ENCODE measurements at places on chromosomes 11 and 22.
A peak's percentile ranks its signal among the peaks of the same experiment; 100 is the strongest.

DNA sequence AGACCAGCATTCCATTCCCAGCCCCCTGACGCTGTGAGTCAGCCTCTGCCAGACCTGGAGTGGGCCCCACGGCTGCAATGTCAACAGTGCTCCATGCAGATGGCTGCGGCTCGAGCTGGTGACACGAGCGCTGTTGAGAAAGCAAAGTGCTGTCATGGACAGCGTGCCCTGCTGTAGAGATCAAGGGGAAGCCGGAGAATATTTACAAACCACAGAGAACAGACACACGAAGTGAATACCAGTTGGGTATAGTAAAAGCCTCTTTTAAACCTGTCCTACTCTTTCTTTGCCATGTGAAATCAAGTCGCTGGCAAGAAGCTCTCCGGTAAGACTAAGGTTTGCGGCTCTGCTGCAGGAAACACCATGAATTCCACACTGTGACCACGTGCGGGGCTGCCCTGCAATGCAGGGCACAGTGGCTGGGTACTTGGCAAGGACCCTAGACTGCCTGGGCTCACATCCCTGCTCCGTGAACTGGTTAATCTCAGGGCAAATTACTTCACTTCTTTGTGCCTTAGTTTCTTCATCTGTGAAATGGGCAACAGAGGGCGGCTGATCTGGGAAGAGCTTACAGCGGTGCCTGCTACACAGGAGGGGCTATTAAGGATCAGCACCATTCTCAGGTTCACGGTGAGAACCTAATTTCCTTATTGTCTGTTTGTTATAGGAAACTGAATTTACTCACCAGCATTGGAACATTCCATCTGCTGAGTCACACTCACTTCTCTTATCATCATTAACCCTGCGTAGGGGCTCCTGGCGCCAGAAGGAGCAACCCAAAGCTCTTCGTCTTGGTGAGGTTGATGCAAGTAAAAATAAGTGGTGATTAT, 27.8 kb upstream of the ELFN2 start:
- peak; percentile 80 for DNase-seq

DNA sequence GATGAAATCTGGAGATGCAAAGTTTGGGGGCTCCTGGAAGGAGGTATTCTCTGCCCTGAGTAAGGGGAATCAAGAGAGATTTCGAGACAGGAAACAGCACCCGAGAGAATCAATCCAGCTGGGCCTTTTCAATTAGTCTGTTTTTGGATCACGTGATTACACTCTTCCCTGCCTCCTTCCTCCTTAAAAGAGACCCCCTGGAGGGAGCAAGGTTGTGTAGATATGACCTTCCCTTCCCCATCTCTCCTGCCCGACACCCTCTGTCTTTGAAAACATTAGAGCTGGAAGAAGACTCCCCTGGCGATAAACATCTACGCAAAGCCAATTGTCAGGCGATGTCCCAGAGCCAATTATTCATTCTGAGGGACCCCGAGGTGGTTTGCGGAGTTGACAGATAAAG, 407.9 kb downstream of the MIAT start:
- no peak for DNase-seq

DNA sequence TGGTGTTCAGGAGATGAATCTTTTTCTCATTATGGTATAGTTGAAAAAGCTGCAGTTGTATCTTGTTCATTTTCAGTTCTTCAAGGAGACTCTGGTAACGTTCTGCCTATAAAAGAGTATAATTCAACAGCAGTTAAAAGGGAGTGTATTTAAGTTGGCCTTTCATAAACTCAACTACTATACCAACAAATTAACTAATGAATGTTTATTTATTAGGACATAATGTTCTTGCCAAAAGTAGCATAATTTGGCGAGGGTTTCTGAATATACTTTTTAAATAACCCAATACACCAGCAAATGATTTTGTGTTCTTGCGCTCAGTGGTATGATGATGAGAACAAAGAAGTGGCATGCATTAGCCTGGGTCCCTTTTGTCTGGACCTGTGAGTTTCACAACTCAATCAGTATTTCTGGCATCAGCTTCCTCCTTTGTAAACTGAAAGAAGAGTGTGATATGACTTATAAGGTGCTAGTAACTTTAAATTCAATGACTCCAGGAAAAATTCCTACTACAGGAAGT, 10.9 kb downstream of the SMC1B start:
- no peak for DNase-seq

GRCh38 chr11:126841999-126842398, 158.6 kb downstream of the KIRREL3 start:
- no peak for DNase-seq

DNA sequence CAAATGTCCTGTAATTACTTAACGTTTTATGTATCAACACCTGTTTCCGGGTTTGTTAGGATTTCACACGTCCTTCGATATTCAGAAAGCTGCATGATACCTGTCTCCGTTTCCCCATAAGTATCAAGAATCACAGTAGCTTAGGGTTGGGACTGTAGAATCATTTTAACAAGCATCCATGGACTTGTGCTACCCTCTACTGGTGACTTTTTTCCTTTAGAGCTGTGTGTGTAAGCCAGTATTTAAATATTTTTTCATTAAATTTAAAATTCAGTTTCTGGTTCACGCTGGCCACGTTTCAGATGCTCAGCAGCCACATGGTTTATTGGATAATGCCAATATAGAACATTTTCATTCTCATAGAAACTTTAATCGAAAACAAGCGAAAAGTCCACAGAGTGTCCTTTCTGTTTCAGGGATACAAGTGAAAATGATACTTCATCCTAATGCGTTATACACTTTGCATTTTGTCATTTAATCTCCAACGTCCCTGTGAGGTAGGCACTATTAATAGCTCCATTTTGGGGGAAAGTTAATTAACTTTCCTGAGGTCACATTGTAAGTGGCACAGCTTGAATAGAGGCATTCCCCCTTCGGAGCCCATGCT, 61.5 kb upstream of the SLC25A18 start:
- peak; percentile 55 for DNase-seq

GRCh38 chr22:49793296-49793695, 34.4 kb downstream of the BRD1 start:
- no peak for DNase-seq

DNA sequence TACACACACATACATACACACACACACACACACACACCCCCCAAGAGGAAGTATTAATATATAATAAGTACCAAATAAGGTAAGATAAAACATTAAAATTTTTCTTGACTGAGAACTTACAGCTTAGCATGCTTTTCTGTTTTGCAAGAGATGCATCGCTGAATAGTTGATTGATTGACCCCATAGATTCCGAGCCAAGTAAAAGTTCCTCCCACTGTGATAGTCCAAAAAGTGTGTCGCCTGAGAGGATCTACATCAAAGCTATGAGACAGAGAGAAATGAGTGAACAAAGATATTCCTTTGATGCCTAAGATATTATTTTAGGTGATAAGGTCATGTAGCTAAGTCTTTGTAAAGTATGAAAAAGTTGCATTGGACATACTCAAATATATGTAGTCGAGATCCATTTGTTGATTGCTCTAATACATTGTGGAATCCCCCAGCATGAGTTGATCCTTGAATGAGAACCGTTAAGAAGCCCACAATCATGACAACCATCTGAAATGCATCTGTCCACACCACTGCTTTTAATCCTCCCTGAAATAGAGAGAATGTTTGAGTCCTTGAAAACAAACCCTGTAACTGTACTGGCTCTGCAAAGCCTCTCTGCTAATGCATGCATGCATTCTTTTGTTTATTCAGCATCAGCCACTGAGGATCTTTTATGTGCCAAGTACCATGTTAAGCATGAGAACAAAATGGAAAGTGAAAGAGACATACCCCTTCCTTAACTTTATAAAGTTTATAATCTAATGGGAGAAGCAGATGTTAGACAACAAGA, 18.3 kb downstream of the SLC5A12 start:
- no peak for DNase-seq

GRCh38 chr11:132052342-132052741, 681.9 kb downstream of the NTM start:
- DNase-seq = no peak

GRCh38 chr11:80559942-80560341, 1119.1 kb upstream of the TENM4 start:
- DNase-seq = no peak

DNA sequence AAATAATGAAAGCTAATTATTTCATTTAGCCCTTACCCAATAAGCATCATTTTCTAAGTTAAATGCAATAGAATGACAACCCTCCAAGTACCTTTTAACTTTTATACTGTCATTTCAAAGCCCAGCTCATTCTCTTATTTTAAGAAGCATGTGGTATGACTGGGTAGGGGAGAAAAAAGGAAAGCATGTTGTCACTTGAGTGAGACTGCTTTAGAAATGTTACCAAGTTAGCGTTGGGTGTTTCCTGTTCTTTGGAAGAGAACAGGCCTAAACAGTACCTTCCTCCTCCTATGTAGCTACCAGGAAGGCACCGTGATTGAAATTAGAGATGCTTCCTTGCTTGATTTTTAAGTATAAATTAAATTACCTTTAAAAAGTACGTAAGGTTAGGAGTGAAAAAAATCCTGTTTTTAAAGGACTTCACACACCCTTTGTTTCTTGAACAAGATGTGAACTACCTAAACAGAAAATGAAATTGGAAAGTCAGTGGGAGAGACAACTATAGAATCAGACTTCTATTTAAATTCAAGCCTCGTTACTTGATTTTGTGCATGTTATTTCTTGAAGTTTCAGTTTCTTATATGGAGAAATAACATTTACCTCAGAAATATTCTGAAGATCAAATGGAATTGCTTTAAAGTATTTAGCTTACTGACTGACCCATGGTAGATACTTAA, 741 bp upstream of the CNTF start:
- no peak for DNase-seq

DNA sequence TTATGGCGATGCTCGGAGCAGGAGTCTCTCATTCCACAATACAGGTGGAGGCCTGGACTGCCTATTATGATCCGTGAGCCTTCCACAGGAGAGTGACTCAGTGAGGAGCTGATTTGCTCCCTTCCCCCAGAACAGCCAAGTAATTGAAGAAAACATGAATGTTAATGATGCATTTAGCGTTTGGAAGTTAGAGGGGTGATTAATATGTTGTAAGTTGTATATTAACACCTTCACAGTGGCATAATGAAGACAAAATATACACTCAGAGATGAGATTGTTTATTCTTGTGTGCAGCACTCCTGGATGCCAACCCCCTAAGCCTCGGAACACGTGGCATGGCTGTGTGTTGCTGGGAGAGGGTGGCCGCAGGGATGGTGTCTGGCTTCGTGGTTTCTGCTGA, 98.6 kb downstream of the GRIK4 start:
- no peak for DNase-seq

DNA sequence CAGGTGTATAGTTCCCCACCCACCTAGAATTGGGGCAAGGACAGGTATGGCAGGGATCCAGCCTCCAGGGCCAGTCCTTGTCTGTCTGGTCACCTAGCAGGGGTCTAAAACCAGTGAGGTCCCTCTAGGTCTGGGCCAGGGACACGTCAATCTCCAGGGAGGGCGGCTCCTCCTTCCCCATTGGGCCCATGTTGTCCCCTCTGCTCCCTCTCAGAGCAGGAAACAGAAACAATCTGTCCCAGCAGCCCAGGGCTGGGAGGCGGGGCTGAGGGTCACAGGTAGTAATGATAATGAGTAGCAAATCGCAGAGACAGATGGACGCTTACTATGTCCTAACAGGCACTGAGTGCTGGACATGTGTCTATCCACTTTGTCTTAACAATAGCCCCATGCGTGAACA, 22.8 kb upstream of the SYT7 start:
- no peak for DNase-seq

GRCh38 chr11:110077346-110077745, 15.8 kb upstream of the ZC3H12C start:
- DNase-seq = no peak

DNA sequence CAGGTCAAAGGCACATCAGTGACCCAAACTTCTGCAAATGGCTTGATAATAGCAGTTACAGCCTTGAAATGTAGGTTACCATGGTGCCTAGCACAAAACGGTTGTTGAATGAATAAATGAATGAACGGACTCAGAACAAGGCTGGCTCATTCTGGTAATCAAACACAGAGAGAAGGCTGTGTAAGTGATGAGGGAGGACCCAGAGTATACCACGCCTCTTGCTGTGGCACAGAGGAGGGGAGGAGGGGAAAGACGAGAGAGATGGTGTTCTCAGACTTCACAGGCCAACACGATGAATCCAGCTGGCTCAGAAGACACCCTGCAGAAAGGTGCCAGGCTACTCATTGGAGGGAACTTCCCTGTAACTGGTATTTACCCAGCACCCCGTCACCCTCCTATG, 38.3 kb downstream of the PC start:
- peak; percentile 6 for DNase-seq

- no peak for DNase-seq
Measured at GRCh38 chr22:18126606-18127005, 16.0 kb downstream of the TUBA8 start.

DNA sequence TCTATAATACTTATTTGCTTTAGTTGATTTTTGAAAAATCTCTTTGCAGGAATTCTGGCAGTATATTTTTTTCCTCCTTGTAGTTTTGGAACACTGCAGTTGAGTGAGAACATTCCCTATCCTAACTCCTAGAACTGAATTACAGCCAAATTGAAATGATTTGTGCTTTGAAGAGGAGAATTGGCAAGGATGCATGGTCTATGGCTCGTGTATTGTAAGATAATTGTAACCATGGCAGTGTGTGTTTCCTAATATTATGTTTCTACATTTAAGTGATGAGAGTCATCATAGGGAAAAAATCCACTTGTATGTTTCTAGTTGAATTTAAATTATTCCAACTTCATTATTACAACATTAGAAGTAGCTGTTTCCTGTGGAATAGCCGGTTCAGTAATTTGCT, 80.9 kb upstream of the MYO18B start:
- DNase-seq = no peak

Measured in HFFc6 (cell line).